Activated CD4-positive, alpha-beta T cell treated with anti-CD3 and anti-CD28 coated beads, Interleukin-2, amount 10 ng/mL, durations not matched to agents 7 days and 5 days (primary cell): ENCODE measurements at places on chromosomes 4 and X. TPM values are rescaled to one million over a fixed set of nuclear protein-coding genes. Genes with fewer than 3 reads are reported as not detected.

- no peak overlapping the region for H3K27ac ChIP-seq
- no peaks in the 10 kb centered on the region for H3K27me3 ChIP-seq
- no peak overlapping the region for H3K4me3 ChIP-seq
- H3K4me1 ChIP-seq, result no peaks in the 10 kb centered on the region
Observed at GRCh38 chr4:15479089-15479912, 9.6 kb downstream of the CC2D2A start.

GRCh38 chr4:89438102-89438831 is 130.7 kb upstream of the GPRIN3 start:
- H3K4me1 ChIP-seq, result peaks cover 19% of the 10 kb centered on the region
- no peaks in the 10 kb centered on the region for H3K27me3 ChIP-seq
- DNase-seq, result peak; percentile 42
- H3K27ac ChIP-seq, result peak overlapping the region; percentile 65
- H3K4me3 ChIP-seq, result no peak overlapping the region
- no peaks in the 10 kb centered on the region for H3K36me3 ChIP-seq

- no peak for DNase-seq
- H3K27ac ChIP-seq, result no peak overlapping the region
- H3K4me1 ChIP-seq, result no peaks in the 10 kb centered on the region
- no peaks in the 10 kb centered on the region for H3K36me3 ChIP-seq
- no peak overlapping the region for H3K4me3 ChIP-seq
Observed at GRCh38 chr4:41815473-41815872, 66.9 kb upstream of the PHOX2B start.

TMEM31 gene
- not detected for total RNA-seq

- no peak overlapping the region for H3K4me3 ChIP-seq
- H3K36me3 ChIP-seq, result peaks cover 2% of the 10 kb centered on the region
Observed at GRCh38 chrX:85903692-85904471, 143.5 kb downstream of the CHM start.

SAGE1 gene
- total RNA-seq, result not detected

HOPX gene
- total RNA-seq, result 72.3 TPM

DNA sequence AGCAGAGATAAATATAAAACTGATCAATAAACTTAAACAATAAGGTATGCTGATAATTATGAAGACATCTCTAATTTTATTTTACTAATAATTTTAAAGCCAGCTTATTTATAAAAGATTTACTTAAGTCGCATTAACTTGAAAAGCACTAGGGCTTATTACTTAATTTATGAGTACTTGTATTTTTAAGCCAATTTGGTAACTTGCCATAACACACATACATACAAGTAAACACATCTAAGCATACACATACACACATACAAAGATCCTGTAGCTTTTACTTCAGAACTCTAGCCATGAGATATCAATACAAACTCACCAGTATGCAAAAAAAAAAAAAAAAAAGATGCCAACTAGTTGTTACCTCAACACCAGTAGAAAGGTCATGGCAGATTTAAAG is 10.0 kb upstream of the GPR78 start:
- DNase-seq, result no peak
- H3K36me3 ChIP-seq, result no peaks in the 10 kb centered on the region
- H3K27ac ChIP-seq, result no peak overlapping the region
- H3K4me3 ChIP-seq, result no peak overlapping the region

FAM53A gene
- total RNA-seq, result 0.99 TPM

DNA sequence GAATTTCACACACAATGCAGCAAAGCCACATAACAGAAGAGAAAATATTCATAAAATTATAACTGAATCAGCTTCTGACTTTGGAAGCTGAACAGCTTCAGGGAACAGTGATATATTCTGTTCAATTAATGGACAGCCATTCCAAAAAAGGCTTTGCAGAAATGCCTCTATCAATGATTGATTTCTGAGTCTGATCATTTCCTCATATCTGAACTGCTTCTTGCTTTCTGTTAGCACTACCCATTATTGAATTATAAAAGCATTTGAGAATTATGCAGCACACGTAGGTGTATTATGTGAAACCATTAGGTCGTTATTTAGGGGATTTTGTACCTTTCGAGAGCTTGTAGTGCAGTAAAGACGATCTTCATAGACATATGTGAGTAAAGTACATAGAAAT is 159.6 kb downstream of the STIM2 start:
- peaks cover 18% of the 10 kb centered on the region for H3K4me1 ChIP-seq
- H3K4me3 ChIP-seq, result no peak overlapping the region
- peaks cover 59% of the 10 kb centered on the region for H3K36me3 ChIP-seq
- no peaks in the 10 kb centered on the region for H3K27me3 ChIP-seq

PRICKLE3 gene
- total RNA-seq, result 13.7 TPM
